CD4-positive, alpha-beta T cell (primary cell): ENCODE measurements at places on chromosomes 2 and 18.

DNA sequence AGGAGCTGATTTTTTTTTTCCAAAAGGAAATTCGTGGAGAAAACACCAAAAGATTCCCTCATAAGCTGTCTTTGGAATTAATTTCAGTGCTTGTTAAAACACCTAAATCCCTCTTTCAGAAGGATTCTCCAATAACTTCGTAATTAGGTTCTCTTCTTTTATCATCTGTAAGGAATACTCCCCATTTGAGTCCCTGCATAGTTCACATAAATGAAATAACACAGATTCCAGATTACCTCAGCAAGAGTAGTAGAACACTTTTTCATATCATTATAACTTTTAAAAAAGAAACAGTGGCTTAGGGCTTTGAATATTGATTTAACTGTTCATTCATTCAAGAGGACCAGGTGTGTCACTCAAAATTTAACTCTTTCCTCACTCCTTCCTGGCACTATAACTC, 55.5 kb downstream of the ARHGAP28 start:
- no peak for DNase-seq

GRCh38 chr2:172484253-172484652, 56.9 kb downstream of the ITGA6 start:
- no peak for DNase-seq

GRCh38 chr2:121949271-121949670, 193.8 kb downstream of the TSN start:
- no peak for DNase-seq

GRCh38 chr2:20304411-20304810, 46.2 kb downstream of the PUM2 start:
- no peak for DNase-seq

DNA sequence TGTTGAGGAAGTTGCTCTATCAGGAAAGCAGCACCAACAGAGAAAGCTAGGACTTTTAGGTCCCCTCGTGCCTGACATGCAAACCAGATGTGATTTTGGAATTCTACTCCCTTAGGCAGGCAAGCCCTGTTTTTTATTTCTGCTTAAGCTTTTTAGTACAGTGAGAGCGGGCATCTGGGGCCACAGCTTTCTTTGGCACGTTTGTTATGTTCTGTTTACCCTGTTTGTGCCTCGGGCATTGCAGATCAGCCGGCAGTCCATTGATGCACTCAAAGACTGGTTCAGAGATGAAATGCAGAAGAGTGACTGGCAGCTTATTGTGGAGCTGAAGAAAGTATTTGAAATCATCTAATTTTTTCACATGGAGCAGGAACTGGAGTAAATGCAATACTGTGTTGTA, 61.9 kb downstream of the EIF5B start:
- DNase-seq, result no peak

DNA sequence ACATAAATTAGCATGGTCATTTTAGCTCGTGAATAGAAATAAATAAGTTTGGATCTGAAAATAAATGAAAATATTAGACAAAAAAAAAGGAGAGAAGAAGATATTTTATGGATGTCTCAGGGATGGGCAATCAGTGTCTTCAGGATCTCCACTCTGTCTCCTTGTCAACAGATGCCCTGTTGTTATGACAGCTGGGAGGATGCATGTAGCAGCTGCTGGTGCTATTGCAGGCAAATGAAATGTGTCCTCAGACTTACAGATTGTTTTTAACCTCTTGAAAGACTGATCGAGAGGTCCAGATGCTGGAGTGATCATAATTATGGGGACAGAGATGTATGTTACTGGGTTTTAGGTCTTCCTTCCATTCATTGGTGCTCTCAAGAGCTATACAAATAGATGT, 24.7 kb upstream of the ARL4C start:
- DNase-seq, result no peak

DNA sequence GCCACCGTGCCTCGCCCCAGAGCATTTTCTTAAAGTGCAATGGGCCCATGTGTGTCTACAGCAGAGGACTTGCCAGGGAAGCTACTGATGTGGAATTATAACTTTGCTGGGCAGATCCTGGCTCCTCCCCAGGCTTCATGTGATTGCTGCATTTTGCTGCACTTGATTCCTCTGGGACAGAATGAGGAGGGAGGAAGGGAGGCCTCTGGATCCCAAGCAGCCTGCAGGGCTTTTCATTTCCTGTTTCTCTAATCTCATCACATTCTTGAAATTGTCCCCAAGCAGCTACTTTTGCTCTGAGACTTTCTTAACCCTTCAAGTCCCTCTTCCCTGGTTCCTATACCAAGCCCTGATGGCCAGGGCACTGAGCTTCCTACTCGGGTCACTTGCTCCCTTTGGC, 134.4 kb upstream of the SEC11C start:
- no peak for DNase-seq

DNA sequence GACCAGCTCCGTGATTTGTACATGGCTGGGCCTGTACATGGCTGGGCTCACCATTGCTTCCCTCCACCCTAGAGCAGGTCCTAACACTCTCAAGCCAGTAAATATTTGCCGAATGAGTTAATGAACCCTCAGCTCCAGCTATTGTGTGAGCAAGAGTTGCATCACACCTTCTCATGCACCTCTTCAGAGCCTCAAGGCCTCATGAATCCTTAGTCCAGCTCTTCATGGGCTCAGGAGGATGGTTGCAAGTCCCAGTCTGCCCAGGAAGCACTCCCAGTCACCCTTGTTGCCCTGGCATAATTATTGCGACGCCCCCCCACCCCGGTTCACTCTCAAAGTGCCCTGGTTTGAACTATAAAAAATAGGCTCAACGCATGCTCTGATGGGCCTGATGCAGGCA, 30.1 kb upstream of the GNAL start:
- no peak for DNase-seq

GRCh38 chr2:214995409-214995808, 143.0 kb downstream of the ABCA12 start:
- DNase-seq, result no peak

DNA sequence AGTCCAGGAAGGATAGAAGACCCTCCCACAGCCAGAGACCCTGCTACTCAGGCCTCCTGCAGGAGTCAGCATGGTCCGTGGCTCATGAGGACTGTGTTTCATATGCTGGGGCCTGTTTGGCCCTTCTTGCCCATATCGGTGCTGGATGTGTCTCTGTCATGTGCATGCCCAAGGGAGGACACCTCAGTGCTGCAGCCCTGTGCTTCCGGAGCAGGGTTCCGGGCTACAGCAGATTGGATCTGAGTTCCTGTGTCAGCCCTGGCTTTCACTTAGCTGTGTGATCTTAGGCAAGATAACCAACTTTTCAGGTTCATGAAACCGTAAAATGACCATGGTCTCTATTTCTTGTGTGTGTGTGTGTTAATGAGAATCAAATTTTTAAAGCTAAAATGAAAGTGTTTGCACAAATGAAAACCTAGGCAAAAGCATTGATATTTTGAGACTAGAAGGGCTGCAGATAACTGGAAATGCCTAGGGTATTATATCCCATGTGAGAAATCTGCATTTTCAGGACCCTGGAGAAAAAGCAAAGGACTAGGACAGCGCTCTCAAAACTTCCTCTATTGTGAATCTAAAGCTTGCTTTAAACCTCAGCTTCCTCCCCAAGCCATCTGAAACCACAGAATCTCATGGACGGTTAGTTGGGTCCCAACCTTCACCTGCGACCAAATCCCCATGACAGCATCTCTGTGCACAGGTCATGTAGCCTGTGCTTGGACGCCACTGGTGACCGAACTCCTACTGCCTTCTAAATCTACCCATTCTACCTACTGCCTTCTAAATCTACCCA, 58.8 kb upstream of the CAPN13 start:
- no peak for DNase-seq

DNA sequence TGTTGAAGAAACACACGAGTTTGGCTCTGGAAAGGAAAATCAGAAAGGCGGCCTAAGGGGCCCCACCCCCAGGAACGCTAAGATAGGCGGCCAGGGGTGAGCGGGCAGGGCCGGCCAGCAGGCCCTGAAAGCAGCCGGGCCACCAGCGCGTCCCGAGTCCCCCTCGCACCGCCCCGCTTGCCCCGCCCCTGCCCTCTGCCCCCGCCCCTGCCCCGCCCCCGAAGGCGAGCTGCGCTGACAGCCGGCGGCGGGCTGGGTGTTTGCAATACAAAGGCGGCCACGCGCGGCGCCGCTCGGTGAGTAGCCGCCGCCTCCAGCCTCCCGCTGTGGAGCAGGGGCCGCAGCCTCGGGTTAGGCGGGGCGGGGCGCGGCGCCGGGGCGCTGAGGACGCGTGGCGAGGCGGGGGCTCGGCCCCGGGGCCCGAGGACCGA, at the start of gene LPIN1:
Gene LPIN1, plus strand, starts transcription at position 257 of the 431 bp plus-strand sequence. CDS start 18,910 bp downstream, outside the sequence.
- peak; percentile 88 for DNase-seq

DNA sequence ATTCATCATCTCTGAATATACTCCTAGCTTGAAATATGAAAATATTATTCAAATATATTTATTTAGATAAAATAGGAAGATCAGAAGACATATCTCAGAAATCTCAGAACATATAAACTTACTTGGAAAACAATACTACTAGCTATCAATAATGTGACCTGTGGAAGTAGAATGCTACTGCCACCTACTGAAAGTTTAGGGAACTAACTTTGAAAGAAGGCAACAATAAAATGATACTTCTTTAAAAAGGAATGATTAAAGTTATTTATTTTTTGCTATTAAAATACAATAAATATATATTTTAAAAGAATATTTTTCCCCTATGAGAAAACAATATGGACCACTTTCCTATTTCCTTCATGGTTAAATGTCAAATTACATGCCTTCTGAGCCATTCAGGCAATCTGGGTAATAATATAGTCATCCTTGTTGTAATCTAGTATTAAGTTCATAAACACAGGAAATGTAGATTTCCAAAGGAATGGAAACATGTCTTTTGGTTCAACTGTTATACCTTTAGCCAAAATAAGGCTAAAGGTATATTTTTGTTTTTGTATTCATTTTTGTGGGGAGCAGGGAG, 26.0 kb downstream of the ACADL start:
- no peak for DNase-seq

DNA sequence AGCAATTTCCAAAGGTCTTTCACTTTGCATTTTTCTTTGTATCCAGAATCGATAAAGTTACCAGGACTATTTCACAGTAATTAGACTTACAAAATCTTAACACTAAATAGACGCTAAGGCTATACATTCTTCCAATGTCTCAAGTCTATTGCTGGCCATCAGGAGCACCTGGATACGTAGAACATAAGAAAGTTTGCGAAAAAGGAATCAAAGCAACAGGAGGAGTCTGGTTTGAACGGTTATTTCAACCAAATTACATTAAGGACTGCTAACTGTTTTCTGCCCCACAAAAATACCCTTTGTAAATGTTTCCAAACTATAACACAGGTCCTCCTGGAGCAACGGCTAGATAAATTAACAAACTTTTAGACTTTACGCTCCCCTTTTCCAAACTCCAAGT, 1.4 kb upstream of the HNRNPA3 start:
- DNase-seq, result no peak
